Stimulated activated CD8-positive, alpha-beta memory T cell treated with anti-CD3 and anti-CD28 coated beads, Interleukin-7, amount 100 ng/mL, for 1 hour (primary cell): ENCODE measurements at places on chromosomes 5 and 9.

DNA sequence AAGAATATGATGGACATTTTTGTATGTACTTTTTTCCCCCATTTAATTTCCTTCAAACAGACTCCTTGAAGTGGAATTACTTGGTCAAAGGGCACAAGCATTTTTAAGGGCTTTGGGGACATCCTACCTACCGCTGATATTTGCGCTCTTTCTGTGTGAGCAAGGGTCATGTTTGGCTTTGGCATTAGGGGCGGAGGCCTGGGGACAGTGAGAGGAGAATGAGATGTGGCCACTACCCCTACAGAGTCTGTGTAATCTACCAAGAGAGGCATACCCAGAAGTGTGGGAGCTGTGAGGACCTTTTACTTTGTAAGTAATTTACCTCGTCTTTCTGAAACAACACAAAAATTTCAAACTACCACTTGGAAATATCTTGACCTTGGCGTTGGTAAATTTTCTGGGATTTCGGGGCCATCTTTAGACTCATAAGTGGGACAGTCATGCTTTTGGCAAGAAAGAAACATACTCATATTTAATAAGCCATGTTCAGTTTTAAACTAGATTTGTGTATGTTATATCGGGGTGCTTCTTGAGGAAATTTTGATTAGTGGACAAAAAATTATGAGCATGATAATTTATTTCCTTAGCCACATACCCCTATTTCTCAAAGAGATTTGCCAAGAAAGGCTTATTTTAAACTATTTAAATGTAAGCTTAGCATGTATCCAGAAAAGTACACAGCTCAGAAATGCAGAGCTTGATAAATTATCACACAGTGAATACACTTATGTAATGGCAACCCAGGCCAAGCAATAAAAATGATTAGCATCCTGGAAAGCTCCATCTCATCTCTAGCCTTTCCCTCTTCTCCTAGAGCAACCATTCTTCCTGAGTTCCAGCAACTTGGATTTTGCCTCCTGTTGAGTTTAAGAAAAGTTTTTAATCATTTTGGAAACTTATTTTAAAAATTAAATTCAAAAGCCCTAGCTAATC, 63.6 kb downstream of the ARHGAP26 start:
- no peak for DNase-seq

DNA sequence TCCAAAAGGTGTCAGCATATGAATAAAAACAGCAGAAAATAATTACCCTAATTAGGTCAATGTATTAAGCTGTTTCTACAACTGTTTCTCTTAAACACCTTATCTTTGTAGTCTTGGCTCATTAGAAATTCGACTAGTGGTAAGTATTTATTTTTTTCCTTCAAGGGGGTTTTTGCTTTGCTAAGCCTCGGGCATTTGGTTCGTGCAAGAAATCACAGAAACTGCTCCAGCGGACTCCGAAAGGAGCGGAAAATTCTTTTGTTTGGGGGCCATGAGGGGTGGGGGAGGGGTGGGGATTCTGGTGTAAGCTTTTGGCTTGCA, 757 bp downstream of the ZBED3 start:
- no peak for DNase-seq

- DNase-seq, result no peak
Observed at GRCh38 chr9:99725852-99726251, 95.8 kb upstream of the NR4A3 start.

DNA sequence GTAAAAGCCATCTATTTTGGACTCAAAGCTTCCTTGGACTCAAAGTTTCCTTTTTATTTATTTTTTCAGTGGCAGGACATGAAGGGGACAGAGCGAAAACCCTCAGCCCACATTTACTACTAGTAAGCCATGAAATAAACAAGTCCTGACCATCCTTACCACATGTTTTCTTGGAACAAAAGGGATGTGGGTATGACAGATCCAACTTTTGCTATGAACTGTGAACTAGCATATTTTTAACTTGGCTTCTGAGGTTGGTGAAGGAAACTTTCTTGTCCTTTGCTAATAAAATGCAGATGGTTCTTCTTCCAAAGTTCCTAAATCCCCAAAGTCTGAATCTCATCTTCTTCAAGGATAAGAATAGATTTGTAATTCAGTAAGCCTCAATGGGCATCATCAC, 122.7 kb upstream of the TNC start:
- DNase-seq, result no peak

GRCh38 chr5:13328316-13328715, 616.2 kb downstream of the DNAH5 start:
- DNase-seq, result no peak

GRCh38 chr5:157890836-157891597, 32.1 kb upstream of the CLINT1 start:
- no peak for DNase-seq

DNA sequence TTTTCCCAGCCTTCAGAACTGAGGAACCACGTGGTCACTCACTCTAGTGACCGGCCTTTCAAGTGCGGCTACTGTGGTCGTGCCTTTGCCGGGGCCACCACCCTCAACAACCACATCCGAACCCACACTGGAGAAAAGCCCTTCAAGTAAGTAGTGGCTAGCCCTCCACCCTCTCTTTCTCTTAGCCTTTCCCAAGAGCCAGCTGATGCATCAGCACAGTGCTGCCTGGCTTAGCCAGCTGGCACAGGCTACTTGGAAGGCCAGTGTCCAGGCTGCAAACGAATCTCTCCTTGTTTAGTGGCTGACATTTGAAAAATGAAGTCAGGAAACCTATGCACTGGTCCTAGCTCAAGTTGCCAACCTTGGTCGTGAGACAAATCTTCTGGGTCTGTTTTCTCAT, 91.1 kb downstream of the PRDM6 start:
- DNase-seq, result no peak

DNA sequence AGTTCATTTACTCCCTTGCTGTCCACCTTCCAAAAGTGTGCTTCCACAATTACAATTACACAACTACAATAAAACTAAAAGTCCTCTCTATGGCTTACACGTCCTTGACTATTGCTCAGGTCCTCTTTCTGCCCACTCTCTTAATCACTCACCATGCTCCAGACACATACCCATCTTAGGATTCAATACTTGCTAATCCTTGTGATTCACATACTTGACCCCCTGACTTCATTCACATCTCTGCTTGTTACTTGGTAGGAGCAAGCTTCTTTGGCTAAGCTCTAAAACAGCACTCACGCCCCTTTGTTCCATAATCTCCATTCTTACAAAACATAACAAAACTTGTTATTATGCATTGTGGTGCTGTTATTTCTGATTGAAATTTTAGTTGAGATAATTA, 215.8 kb downstream of the EDIL3 start:
- no peak for DNase-seq

GRCh38 chr5:68494771-68495170, 279.2 kb downstream of the PIK3R1 start:
- DNase-seq, result no peak

- DNase-seq, result no peak
Observed at GRCh38 chr9:84556556-84556955, 113.0 kb upstream of the NTRK2 start.

DNA sequence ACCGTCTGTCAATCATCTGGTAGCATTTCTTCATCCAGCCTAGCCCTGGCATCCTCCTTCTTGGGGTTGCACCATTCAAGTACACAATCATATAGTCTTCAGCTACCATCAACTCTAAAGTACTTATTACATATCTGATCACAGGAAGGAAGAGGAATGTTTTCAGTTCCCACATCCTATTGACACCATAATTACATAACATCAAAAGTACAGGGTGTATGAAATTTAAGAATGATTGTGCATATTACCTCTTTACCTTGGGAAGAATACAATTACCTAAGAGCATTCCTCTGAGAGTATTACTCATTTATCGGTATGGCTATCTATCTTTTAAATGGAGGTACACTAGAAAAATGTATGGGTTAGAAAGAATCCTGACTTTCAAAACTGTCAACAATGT, 126.8 kb upstream of the PCA3 start:
- DNase-seq, result no peak

GRCh38 chr9:9791611-9792010, 821.2 kb downstream of the PTPRD start:
- no peak for DNase-seq

DNA sequence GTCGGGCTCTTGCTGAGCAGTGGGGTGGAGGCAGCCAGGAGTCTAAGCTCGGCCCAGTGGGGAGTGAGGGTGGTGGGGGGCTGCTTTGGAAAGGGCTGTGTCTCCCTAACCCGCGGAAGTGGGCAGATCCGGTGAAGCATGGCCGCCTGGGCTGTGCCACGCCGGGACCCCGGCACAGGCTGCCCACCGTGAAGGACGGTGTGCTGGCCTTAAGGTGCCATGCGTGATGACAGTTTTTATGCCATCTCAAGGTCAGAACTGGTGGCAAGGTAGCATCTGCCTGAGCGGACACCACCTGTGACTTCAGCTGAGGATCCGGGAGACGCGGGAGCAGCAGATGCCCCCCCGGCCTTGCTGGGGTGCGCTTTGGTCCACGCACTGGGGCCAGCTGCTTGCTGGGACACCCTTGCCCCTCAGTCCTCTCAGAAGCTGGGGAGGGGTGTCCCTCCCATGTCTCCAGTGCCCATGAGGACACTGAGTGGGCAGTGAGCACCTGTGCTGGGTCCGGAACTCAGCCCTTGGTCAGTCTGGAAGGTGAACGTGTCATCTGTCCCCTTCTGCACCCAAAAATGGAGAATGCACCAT, 53.9 kb downstream of the AHRR start:
- DNase-seq, result no peak
